ENCODE measurements at places on chromosomes 3 and 15.

- no peak for DNase-seq
Observed at GRCh38 chr3:40464339-40465110, 7.4 kb downstream of the RPL14 start.

- DNase-seq = no peak
Observed at GRCh38 chr3:114712728-114713492, 419.1 kb downstream of the TIGIT start.

DNA sequence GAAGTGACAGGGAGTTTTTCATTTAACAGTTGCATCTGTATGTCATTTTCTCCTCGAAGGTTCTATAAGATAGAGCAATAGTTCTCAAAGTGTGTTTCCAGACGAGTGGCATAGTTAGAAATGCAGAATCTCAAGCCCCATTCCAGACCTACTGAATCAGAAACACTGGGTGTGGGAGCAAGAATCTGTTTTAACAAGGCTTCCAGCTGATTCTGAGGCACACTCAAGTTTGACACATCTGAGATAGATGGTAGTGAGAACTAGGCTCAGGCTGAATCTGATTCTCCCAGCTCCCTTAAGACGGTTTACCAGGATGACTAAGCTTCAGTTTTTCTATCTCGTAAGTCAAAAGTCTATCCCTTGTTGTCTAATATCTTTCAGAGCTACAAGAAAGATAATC is 159.8 kb upstream of the NUDT16 start:
- DNase-seq = no peak

GRCh38 chr3:127224118-127224517 is 31.2 kb downstream of the PRR23E start:
- DNase-seq = no peak

GRCh38 chr3:187773233-187774184 is 28.2 kb upstream of the BCL6 start:
- peak; percentile 15 for DNase-seq

- peak; percentile 7 for DNase-seq
Observed at GRCh38 chr3:38521391-38521987, 25.3 kb downstream of the EXOG start.

DNA sequence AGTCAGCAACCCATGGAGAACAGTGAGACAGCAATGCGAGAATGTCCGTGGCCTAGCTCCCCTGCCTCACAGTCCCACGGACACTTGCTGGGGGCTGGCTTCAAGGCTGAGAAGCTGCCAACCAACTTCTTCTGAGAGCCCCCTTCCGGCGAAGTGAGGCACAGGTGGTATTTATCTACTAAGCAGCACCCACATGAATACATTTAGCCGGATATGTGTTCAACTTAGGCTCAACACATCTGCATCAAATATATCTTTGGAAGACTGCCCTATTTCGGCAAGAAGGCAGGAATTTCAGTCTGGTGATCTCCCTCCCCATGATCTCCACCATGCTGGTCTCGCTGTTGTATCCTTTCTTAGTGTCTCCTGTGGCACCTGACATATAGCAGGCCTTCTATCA is 340.9 kb upstream of the NR2E3 start:
- DNase-seq = no peak

DNA sequence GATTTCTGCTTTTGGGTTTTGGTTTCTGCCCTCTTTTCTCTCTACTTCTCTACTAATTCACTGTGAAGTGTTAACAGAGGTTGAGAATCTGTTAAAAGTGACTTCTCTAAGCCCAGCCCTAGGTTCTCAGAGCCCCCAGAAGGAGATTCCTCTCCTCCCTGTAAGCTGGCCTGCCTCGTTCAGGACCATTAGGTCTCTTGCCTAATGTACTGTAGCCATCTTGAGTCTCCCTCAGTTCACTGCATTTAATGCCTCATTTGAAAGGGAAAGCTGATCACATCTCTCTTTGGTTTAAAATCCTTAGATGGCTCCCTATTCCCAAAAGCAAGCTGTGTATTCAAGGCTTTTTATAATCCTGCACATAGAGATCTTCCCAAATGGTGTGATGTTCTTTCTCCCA is 16.3 kb downstream of the RTP1 start:
- DNase-seq = no peak

DNA sequence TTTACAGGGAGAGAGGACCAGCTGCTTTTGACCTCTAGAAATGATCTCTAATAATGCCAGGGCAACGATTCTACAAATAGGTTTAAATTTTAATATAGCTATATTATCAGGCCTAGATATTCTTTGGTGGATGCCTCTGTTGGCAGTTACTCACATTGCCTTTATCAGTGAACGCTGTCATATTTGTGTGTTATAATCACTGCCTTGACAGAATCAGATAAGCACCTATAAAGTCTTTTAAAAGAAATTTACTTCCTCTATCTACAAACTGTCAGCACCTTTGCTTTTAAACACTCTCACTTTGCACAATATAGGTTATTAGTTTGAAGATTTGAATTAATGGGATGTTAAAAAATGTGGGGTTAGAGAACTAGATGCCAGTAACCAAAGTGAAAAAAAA is 324.1 kb downstream of the ZIC1 start:
- no peak for DNase-seq

GRCh38 chr3:71542521-71543370 is 40.8 kb downstream of the FOXP1 start:
- no peak for DNase-seq

DNA sequence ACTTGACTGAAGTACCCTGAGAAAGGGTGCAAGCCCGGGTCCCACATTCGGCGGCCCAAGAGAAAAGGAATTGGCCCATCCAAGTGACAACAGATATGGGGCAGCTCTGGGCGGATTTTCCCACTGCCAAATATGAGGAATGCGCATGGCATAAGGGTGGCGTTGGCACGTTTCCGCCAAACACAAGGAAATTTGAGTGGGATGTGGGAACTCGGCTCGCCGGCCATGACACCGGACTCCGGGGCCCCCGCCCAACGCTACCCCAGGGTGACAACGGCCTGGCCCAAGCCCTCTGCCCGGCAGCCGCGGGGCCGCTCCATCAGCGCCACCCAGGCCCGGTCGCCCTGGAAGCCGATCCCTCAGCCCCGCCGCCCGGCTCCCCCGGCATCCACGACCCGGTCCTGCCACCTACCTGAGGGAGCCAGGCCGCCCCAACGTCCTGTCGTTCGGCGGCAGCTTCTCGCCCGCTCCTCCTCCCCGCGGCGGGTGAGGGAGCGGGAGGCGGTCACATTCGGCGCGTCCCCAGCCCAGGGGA is 449 bp downstream of the RAF1 start:
- no peak for DNase-seq

DNA sequence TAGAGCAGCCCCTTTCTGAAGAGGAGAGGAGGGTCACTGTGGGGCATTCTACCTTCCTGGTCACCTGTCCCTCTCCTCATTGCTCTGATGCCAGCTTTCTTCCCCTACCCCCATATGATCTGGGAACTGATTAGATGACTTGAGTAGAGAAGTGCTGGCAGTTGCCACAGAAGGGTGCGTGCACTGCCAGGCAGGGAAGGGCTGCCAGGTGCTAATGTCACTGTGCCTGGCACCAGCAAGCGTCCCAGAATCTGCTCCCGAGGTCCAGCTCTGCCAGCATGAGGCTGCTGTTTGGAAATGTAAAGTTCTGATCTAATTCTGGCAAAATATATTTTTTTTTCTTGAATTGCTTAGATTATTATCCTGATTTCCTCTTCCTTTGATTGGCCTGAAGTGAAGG is 52.8 kb downstream of the PPM1L start:
- DNase-seq = no peak

- no peak for DNase-seq
Observed at GRCh38 chr3:55434789-55435188, 52.3 kb downstream of the WNT5A start.
